NCI-H446 treated with DMSO at 0.1 percent for 48 hours (cell line): ENCODE measurements at places on chromosomes 5 and 9.
A peak's percentile ranks its signal among the peaks of the same experiment; 100 is the strongest.

DNA sequence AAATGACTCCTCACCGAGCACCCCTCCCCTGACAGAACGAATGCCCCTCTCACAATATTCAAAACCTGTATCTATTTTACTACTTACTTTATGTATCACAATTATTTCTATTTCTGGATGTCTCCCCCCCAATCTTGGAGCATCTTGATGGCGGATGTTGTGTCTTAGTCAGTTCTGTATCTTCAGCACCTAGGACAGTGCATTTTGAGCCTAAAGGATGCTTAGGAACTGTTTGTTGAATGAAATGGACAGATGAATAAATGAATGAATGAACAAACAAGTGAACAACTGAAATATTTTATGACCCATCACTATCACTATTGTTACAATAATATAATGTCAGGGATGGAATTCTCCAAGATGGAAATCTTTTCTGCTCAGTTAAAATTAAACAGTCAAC is 295.7 kb downstream of the DNAH5 start:
- DNase-seq, result no peak

DNA sequence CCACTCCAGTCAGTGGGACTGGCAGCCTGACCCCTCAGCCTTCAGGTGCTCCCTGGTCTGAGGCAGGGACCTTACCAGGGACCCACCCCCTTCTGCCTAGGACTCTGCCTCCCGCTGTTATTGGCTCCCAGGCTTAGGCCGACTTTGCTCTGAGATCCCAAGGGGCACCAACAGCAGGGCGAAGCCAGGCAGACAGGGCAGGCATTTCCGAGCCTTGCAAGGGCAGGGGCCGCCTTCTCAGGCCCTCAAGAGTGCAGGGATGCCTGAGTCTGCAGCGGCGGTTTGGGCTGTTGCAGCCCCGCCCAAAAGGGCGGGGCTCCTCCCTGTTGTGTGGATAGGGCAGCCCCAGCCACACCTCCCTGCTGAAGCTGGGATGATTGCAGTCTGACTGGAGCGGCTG is 644.6 kb downstream of the PRR16 start:
- no peak for DNase-seq

GRCh38 chr5:35656721-35657120 is 39.1 kb downstream of the SPEF2 start:
- DNase-seq, result no peak

DNA sequence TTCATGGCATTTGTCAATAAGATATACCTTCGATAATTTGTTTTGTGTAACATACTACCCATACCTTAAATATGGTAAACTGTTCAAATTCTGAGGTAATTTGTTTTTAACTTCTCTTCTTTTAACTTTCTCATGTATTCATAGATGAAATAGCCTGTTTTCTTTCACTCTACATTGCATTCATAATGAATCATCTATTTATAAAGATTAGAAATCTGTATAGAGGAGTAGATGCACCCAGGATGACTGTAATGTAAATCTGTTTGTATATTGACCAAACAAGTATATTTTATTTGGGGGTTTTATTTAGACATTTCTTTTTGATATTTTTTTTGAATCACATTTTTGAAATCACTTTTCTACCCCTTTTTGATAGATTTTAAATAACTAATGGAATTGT is 144.6 kb downstream of the CD180 start:
- no peak for DNase-seq

DNA sequence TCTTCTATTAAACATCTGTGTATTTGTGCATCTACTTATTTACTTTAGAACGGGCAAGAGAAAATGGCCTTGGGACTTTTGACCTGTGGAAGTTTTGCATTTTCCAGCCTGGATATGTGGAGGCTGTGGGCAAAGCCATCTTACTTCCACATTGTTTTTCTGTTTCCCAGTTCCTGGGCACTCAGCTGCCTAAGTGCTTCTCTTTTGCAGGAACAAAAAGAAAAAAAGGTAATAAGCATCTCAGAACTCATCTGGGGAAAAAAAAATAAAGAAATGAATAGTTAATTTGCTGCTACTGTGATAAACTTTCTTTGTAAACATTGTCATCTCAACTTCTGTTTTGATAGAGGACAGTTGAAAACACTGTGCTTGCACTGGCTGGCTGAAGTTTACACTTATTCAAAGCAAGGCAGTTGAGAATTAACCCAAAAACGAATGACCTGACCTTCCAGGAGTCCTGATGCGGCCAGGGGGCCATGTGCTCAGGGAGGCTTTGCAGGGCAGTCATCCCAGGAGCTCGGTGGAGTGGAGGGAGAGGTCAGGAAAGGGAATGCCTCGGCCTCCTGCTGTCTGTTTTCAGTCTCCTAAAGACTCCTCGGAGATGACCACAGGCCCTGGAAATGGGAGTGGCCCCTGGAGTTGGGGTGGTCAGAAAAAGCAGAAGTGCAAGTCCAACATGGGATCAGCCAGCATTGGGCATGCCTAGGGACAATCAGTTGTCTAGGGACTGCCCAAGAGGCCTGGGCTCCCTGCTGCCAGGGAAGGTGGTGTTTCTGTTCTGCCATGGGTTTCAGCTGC is 75.5 kb downstream of the RAI14 start:
- DNase-seq, result no peak

- no peak for DNase-seq
Observed at GRCh38 chr5:112417931-112418658, 982 bp downstream of the EPB41L4A start.

- no peak for DNase-seq
Observed at GRCh38 chr5:102603670-102604069, 104.9 kb upstream of the SLCO6A1 start.

DNA sequence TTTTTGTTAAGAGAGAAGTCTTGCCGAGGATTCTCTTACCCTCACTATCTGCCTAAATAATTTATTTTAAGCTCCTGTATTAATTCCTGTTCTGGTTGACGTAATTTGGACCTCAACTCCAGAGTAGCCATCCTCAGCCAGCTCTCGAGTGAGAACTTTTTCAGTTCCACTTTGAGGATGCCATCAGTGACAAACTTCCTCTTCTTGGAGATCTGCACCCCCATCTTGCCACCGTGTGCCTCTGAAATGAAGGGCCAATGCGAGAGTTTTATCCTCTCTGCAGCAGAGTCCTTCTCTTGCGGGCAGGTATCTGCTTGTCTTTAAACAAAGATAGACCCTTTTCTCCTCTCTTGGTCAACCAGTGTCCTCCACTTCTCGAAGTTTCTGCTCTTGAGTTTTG is 19.5 kb upstream of the TMEM174 start:
- no peak for DNase-seq

- DNase-seq, result no peak
Observed at GRCh38 chr9:120713257-120714087, 798 bp downstream of the MEGF9 start.

- DNase-seq, result no peak
Observed at GRCh38 chr9:36456480-36457065, 56.5 kb upstream of the RNF38 start.

DNA sequence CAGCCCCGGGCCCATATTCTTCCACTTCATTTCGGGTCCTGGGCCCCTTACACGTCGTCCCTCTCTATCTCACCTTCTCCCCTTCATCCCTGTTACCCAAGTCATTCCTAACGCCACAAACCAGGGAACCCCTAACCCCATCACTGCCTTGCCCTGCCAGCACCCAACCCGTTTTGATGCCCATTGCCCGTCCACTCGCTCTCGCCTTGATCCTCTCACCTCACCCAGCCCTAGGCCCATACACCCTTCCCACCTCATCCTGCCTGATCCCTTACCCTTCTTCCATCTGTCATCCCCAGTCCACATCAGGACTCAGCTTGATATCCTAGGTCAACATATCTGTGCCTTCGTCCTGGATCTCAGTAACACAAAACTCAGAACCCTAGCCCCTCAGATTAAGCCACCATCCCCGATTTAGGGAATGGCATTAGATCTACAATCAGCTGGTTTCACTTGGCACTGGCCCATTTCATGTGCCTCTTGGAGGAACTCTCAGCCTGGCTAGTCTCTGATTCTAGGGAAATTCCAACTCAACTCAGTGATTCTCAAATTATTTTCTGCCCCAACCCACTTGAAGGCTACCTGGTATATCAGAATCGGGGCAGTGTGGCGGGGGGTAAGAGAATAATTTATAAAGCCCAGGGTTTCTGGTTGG is 489 bp downstream of the CHMP5 start:
- no peak for DNase-seq

GRCh38 chr9:93677641-93678136 is 101.3 kb downstream of the PHF2 start:
- no peak for DNase-seq

DNA sequence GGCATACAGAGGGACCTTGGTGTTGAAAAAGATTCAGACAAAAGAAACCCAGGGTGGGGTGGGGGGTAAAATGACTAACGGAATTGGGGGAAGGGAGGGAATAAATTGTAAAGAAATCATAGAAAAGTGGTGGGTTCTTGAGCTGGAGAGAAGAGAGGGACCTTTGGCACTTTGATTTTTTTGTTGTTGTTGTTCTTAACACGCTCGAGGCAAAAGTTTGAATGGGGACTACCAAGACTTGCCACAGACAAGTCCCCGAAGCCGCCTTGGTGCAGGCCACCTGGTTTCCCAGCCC is 616 bp downstream of the VCAN start:
- no peak for DNase-seq

GRCh38 chr5:169767938-169768337 is 130.9 kb downstream of the DOCK2 start:
- no peak for DNase-seq

DNA sequence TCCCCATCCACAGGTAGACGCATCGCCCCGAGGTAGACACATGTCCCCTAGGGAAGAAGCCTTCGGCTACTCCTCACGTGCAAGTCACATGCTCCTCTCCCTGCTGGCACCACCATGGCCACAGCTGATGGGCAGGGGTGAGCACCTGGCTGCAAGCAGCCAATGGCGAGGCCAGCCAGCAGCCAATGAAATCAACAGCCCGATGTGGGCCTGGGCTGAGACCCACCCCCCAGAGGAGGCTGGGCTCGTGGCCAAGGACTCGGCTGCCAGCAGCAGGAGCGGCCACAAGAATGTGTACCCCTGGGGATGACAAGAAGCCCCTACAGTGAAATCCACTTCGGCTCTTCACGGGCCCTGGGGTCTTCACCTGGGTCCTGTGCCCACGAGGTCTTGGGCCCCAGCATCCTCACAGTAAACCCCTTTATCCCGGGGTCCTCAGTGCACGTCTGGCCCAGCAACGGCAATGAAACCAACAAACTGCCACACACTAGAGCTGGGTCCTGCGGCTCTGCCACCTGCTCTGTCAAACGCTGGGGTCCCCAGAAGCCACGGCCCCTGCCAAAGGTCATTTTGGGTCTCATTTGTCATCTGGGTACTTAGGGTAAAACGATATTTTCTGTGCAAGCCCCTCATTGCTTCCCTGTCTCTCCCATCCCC is 22.1 kb upstream of the PTGES start:
- DNase-seq, result no peak

DNA sequence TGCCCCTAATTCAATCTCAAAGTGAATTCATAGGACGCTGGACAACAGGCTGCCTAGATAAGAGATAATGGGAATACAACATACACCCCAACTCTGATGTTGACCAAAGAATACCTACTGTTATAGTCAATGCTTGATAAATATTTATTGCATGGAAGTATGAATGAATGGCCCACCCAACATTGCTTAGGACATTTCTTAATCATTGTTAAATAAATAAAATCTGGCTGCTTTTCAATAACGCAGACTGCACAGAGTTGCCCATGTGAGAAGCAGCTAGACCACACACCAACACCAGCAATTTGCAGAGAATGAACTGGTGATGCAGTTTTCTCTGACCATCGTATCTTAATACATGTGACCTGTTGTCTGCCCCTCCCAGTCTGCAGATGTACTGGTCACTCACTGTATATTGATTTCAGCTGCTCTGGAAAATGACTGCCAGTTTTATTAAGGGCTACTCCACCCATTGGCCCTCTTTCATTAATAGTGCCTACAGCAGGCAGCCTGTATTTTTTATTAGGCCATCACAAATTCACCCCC is 236.2 kb upstream of the WWC1 start:
- DNase-seq, result no peak

- DNase-seq, result no peak
Observed at GRCh38 chr9:123120953-123121352, 87.5 kb downstream of the GPR21 start.

DNA sequence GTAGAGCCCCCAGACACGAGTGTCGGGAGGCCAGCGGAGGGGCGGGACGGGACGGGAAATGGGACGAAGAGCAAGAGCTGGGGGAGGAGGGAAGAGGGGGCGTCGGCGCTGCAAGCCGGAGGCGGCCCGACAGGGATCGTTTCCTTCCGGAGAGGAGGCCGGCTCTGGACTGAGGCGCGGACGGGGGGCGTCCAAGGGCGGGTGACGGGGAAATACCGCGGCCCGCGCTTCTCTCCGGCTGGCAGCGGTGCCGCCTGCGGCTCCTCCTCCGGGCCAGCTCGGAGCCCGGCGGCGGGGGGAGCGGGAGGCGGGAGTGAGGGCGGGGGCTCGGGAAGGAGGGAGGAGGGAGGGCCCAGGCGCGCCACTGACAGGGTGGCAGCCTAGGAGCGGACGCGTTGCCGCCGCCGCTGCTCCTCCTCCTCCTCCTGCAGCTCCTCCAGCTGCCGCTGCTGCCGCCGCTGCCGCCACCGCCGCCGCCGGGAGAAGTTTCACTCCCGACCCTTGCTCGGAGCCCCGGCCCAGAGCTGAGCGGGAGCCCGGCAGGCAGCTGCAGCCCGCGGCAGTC is at the start of gene CHSY3:
Gene CHSY3 (plus strand): TSS at position 364 of the 565 bp plus-strand sequence.
- peak; percentile 20 for DNase-seq

- no peak for DNase-seq
Observed at GRCh38 chr5:67636091-67636490, 439.5 kb upstream of the CD180 start.

DNA sequence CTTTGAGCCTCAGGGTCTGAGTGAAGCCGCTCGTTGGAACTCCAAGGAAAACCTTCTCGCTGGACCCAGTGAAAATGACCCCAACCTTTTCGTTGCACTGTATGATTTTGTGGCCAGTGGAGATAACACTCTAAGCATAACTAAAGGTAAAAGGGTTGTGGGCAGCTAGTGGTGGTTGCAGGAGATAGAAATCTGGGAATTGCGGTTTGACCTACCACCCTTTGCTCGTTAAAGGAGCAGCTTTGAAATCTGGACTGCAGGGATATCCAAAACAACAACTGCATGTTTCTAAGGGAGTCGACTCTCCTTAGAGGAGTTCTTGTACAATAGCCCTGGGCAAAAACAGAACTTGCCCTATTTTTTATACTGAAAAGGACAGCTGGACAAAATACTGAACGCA is 19.0 kb downstream of the ABL1 start:
- DNase-seq, result no peak

GRCh38 chr9:33167972-33168461 is 881 bp upstream of the B4GALT1 start:
- DNase-seq, result no peak

DNA sequence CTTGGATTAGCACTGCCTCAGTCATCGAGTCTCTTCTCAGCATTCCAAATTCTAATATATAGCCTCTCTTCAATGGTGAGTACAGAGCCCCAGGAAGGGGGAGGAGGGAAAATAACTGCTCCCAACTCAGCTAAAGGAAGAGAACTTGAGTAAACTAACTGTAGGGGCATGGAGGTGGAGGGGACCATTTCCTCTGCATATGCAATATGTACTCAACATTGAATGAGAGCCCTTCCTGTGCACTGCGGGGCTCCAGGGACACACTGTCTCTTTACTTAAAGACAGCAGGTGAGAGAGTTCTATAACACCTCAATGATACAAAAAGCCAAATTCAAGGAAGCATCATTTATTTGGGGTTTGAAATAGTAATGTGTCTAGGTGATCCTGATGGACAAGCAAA is 75.1 kb downstream of the GNAQ start:
- DNase-seq, result no peak
